ENCODE measurements at places on chromosomes 4 and X.

GRCh38 chrX:40877887-40878286 is 142.5 kb upstream of the MED14 start:
- no peak for DNase-seq

- DNase-seq = no peak
These were observed 13.9 kb downstream of the SASH3 start for GRCh38 chrX:129793604-129794191.

DNA sequence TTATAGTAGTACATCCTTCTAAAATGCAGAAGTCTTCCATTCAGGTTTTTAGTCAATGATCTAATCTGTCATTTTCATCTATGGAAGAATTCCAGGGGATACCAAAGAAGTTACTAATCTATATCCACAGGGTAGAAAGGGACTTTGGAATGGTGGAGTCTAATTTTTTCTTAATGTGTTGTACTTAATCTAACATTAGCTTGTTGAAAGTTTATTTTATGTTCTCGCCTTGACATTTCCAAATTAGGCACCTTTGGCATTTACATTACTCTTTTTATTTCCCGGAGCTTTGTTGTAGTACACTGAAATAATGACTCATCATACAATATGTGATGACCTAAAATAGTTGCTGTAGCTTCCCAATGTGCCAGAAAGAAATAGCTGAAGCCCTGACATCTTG is 91.5 kb downstream of the HTR2C start:
- no peak for DNase-seq

- no peak for DNase-seq
These were observed 548.1 kb upstream of the INTU start for GRCh38 chr4:127084666-127085065.

- DNase-seq = no peak
These were observed 657.9 kb upstream of the CT83 start for GRCh38 chrX:117120700-117121099.

DNA sequence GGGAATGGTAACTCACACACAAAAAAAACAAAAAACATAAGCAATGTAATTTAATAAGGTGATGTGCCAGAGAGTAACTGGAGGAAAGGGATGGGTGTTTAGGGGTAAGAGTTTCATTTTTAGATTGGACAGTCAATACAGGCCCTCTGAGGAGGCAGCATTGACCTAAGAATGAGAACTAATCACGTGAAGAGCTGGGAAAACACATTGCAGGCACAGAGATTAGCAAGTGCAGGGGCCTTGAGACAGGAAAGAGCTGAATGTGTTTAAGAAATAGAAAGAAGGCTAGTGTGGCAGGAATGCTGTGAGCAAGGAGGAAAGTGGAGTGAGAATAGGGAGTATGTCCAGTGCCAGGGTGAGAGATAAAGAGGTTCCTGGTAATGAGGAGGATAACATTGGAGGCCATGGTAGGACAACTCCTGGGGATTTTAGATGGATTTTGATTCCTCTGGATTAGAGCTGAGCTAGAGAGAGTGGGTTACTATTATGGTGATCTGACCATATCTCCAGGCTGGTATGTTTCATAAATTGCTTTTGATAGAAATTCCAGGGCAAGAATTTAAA is 17.6 kb downstream of the PDLIM5 start:
- DNase-seq = no peak

GRCh38 chr4:112897543-112897942 is 151.9 kb upstream of the ANK2 start:
- DNase-seq = no peak

GRCh38 chr4:98470366-98470765 is 188.0 kb downstream of the TSPAN5 start:
- no peak for DNase-seq

GRCh38 chr4:186727169-186727976 is 3.7 kb upstream of the FAT1 start:
- no peak for DNase-seq

DNA sequence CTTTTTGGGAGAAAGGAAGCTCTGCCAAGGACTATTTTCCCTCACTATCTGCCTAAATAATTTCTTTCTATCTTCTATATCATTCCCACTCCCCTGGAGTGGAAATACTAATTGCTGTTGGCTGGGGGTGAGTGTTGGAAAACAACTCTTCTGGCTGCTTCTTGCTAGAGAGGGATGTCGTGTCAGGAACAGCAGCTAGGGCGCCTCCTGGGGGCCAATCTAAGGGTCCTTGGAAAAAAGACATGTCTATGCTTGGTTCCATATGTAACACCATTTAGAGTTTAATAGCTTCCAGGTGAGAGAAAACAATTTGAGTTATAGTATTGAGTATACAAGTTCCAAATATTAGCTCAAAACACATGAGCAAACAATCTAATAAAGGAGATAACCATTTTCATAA is 111.3 kb downstream of the MAGEE1 start:
- DNase-seq = no peak

- no peak for DNase-seq
These were observed 231.7 kb upstream of the TAPT1 start for GRCh38 chr4:16457944-16458343.

GRCh38 chr4:121796283-121796682 is 4.8 kb upstream of the EXOSC9 start:
- DNase-seq = no peak

GRCh38 chr4:80072228-80072743 is 743 bp downstream of the ANTXR2 start:
- peak; percentile 47 for DNase-seq

DNA sequence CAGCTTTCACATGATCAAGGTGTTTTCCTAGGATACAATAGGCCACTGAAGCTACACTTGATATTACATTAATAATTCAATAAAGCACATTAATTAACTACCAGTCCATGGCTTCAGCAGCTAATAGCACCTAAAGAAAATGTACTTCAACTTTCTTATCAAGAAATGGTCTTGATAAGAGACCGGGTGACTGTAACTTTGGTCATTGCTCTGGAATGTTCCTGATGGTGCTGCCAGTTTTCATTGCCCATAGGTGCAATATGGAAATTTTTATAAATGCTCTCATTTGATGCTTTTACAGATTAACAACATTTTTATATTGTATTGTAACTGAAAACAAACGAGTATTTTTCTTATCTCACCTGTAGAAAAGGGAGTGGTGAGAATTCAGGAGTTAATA is 165.4 kb downstream of the SHROOM3 start:
- DNase-seq = no peak

DNA sequence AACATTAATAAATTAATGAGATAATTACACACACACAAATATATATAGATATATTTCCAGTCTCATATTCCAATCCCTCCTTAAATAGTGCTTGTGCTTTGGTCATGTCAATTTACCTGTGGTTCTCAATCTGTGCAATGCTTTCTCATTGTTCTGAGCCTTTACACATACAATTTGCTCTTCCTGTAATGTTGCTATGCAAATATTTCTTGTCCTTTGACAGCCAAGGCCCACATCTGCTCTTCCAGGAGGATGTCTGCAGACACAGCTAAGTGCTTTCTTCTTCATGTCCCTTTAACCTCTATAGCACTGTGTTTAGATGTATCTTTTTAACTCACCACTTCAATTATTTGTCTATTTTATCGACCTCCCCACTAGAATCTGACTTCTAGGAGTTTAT is 67.3 kb upstream of the RAPGEF2 start:
- no peak for DNase-seq

DNA sequence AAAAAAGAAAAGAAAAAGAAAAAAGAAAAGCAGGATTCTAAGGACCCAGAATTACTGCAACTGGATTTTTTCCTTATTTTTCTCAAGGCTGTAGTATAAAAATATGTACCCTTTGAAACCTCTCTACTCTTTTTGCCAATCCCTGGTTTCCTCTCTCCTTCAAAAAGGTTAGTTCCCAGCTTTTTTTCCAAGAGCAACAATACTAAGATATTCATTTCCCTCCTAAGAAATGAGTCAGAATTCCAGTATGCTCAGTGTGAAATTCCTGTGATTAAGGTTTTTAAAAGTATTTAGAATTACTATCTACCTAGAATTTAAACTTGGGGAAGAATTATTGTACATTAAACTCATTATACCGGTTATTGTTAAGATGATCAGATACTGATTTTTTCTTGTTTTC is 22.0 kb downstream of the SMIM14 start:
- no peak for DNase-seq

- DNase-seq = no peak
These were observed 22.8 kb downstream of the USP38 start for GRCh38 chr4:143207555-143207954.

DNA sequence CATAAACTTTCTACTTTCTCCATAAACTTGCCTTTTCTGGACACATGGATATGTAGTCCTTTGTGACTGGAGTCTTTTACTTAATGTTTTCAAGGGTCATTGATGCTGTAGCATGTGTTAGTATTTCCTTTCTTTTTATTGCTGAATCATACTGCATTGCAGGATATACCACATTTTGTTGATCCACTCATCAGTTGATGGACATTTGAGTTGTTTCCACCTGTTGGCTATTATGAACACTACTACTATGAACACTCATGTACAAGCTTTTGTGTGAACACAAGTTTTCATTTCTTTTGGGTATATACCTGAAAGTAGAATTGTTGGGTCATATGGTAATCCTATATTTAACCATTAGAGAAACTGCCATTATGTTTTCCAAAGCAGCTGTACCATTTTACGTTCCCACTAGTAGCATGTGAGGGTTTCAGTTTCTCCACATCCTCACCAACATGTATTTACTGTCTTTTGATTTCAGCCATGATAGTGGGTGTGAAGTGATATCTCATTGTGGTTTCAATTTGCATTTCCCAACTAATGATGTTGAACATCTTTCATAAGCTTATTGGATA is 26.3 kb upstream of the GPM6B start:
- no peak for DNase-seq

DNA sequence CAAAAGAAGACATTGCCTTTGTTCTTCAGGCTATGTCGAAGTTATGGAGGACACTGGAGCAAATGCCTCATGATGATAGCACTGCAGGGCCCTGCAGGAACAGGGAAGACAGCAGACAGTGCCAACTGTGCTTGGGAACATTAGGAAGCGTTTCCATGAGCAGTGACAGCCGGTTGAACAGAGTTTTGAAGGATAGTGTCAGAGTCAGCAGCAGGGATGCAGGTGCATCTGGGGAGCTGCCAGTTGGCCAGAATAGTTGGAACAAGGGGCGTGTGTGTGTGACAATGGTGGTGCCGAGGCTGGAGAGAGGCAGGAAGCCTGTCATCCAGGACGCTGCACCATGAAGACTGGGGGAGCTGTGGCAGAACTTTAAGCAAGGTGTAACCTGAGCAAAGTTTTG is 88.6 kb downstream of the SHROOM3 start:
- DNase-seq = no peak

DNA sequence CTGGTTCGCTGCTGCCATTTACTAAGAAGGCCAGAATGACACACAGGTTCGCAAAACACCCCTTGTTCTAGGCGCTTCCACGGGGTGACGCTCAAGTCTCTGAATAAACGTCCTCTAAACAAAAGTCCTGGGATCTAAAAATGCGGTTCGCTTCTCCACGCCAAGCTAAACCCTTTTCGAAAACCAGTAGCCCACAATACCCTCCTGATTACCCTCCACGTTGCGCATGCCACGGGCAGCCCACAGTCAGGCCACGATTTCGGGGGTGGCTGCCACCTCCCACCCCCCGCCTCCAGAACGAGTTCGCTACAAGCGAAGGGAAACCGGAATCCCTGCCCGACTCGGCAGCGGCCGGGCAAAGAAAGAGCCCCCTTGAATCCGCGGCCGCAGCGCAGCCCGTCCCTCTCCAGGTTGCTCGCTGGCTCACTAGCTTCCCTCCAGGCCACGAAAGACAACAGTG is 423 bp downstream of the RPL39 start:
- DNase-seq = no peak

DNA sequence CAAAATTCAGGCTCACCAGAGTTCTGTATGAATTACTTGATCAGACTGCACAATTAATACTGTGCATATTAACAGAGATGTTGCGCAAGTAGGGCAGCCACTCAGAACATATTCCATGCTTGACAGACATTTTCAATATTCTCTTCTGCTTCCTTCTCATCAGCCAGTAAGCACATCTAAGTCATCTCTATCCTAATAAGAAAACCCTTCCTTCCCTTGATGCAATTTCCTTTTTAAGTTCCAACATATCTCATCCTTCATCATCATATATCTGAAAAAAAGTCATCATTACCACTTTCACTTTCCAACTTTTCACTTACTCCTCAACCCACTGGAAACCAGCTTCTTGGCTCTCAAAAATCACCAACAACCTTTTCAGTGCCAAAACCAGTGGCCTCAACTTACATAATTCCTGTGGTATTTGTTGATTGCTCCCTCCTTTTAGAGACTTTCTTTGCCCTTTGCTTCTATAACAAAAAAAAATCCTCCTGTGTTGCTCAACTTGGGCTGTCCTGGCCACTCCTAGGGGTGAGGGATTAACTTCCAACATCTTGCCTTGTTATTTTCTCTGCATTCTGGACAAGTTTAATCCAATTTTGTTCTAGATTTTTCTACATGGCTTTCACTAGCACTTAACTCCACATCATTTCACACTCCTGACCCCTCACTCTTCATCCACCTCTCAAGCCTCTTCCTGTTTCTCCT is 14.1 kb downstream of the MBNL3 start:
- no peak for DNase-seq

DNA sequence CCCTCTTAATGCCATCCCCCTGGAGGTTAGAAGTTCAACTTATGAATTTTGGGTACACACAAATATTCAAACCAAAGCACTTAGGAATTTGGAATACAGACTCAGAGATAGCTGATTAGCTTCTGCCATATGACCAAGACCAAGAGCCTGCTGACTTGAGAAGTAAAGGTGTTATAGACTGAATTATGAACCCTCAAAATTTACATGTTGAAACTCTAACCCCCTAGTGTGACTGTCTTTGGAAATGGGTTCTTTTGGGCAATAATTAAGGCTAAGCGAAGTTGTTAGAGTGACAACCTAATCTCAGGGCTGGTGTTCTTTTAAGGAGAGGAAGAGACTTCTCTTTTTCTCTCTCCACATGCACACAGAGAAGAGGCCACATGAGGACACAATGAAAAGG is 151.2 kb downstream of the COX18 start:
- DNase-seq = no peak

- no peak for DNase-seq
These were observed 285.6 kb upstream of the CPEB2 start for GRCh38 chr4:14716691-14717090.

GRCh38 chrX:36856849-36857248 is 151.3 kb upstream of the FAM47C start:
- no peak for DNase-seq

DNA sequence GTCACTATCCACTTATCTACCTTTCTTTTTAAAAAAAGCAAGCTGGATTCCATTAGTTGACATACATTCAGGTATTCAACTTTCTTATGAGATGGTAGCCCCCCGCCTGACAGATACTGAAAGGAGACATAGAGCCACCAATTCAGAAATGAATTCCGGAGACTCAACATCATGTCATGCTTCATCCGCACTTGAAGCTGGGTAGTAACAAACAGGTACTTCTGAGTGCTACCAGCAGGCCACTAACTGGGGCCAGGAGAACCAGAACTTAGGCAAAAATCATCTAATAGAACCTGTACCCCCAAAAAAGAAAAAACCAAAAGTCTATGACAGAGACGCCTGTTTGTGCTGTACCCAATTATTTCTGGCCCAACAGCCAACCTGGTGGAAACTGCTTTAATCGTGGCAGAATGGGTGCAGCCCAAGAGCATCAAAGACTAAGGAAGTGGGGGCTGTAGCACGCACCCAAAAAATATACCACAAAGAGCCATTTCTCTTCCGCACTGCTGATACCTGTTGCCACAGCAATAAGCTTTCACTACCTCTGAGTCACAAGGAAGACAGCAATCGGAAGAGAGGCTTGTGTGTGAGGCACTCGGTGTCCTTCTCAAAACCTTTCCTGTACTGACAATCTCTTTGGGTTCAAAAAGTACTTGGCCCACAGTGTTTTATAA is 84.8 kb downstream of the AFAP1 start:
- no peak for DNase-seq
